Activated CD4-positive, CD25-positive, alpha-beta regulatory T cell treated with anti-CD3 and anti-CD28 coated beads, Interleukin-2, amount 50 U/mL, for 72 hours (primary cell): ENCODE measurements at places on chromosomes 4 and X.

DNA sequence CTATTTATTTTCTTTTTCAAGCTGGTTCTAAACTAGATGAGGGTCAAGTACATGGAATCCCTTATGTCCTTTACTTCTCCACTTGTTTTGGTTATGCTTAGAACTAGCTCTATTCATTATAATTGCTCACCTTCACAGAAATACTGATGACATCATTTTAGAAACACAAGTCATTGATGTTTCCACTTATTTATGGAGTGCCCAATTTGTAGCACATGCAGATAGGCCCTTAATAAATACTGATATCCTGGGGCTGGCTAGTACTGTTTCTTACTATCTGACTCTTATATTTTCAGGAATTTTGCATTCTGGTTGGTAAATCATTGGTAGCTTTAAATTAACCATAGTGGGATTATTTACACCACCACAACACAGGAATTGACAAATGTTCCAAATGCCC is 112.2 kb downstream of the NAA11 start:
- DNase-seq, result no peak

GRCh38 chrX:69038816-69039215 is 126.4 kb downstream of the PJA1 start:
- DNase-seq, result no peak

- DNase-seq, result no peak
These were observed 73.5 kb downstream of the GPAT3 start for GRCh38 chr4:83609365-83609764.

DNA sequence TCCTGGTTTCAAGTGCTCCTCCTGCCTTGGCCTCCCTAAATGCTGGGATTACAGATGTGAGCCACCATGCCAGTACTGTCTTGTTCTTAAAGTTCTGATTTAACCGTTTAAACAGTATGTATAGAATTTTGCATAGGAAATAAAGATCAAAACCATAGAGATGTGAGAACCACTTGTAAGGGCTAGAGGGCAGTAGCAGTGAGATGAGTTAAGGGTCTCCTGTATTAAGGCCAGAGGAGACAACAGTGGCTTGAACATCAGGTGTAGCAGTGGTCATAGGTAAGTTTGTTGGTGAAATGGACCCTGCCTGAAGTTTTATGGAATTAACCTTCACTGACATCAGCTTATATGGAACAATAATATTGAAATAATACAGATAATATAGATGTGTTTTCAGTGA is 155.7 kb downstream of the SLC4A4 start:
- DNase-seq, result no peak

DNA sequence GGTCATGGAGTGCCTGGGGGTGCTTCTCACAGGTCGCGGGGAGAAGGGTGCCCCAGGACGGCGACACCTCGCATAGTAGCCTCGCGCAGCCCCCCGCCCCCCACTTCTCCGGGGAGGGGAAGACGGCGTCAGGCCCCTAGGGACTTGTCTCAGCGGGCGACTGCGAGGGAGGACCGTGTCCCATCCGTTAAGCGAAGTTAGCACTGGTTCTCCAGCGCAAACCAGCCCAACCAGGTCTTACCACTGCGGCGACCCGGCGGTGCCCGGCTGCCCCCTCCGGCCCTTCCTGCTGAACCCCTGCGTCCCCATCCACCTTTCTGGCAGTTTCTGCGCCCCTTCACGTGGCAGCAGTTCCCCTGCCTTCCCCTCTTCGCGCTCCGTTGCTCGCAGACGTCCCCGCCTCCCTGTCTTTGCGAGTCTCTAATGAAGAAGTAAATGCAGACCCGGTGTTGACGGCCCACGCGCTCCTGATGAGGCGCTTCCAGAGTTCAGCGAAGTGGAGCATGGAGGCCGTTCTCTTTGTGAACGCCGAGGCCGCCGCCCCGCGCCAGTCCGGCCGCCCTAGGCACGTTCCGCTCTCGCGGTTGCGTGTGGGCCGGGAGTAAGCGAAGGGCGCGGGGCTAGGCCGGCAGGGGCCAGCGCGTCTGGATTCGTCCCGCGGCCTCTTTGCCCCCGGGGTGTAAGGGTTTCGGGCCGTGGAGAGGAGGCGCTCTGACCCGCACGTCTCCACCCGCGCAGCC is 3.0 kb downstream of the SLIT2 start:
- DNase-seq, result no peak

GRCh38 chr4:40409835-40410234 is 74.7 kb downstream of the CHRNA9 start:
- no peak for DNase-seq
